ENCODE measurements at places on chromosomes 5 and 9.

GRCh38 chr5:136249678-136250266 lies 56.8 kb upstream of the SMIM32 start:
- DNase-seq = peak; percentile 49

DNA sequence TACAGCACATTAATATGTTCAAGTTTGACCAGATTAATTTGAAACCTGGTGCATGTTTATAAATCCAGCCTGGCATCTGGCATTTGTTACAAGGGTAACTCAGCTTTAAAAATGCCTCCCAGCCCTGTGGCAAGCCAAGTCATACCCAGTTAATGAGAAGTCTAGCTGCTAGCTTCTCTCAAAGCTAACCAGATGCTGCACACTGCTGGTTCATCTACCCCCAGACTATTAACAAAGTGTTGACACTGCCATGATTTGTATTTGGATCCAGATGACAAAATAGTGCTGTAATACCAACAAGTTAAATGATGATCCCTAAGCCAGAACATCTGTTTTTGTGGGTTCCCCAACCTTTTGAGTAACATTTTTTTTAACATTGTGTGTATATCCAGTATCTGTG lies 573.7 kb upstream of the DAB2 start:
- peak; percentile 92 for DNase-seq

- DNase-seq = no peak
Observed at GRCh38 chr5:152701305-152701949, 296.3 kb upstream of the NMUR2 start.

GRCh38 chr5:160119905-160120266 lies 636 bp upstream of the PWWP2A start:
- no peak for DNase-seq

DNA sequence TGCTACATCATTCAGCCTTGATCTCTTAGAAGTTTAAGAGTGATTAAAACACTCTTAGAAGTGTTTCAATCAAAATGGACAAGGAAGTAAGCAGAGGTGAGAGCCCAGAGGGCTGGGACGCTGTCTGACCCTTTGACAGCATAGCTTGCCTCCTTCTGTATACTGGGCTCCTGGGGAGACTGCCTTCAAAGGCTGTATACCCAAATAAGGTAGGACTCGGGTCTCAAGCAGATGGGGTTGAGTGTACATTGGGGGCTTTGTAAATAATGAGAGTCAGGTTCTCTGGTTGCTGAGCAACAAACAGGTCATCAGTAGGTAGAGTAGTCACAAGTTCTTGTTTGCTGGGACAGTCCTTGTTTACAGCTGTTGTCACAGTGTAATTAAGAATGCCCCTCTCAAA lies 97.1 kb downstream of the PJA2 start:
- DNase-seq = no peak

DNA sequence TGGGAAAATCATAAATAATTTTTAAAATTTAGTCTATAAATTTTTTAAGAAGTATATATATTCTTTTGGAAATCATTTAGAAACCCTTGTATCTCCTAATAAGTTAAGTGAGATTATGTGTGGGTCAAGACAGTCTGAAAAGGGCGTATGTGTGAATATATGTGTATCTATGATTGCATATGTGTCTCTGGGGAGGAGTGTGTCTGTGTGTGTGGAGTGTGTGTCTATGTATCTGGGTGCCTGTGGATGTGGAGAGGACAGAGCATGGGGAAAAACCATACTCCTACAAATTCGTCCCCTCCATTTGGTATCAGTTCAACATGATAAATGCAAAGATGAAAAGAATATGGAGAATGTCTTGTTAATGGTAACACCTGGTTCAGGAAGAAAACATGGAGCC lies 342.0 kb upstream of the ACTBL2 start:
- no peak for DNase-seq

- no peak for DNase-seq
Observed at GRCh38 chr9:717722-718121, 123.8 kb upstream of the DMRT1 start.

DNA sequence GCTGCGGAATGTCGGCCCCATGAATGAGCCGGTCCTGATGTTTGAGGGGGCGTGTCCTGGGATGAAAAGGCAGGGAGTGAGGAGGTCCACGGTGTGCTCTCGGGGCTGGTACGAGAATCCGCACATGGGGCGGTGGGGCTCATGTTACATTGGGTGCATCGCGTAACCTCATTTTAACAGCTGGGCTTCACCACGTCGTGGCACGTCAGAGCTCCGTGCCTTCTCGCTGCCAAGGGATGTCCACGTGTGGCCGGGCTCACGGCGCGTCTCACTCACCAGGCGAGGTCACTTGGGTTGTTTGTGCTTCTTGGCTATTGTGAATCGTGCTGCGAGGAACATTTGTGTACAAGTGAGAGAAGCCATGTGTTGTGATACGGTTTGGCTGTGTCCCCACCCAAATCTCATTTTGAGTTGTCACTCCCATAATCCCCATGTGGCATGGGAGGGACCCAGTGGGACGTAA lies 29.1 kb upstream of the IRX4 start:
- DNase-seq = no peak

DNA sequence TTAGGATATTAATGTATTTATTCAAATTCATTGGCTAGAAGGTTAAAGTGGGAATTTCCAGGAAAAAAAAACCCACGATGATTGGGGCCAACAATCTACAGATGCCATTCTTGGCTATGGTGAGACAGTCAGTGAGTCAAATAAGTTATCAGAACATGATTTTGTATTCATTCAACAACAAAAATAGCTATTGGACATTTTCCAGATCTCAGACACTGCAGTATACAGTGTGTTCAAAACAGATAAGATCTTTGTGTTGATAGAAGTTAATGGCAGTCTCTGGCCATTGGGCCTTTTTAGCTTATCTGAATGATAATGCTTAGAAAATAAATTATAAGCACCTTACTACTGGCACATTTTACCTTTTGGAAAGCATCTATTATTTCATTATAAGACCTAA lies 547.7 kb downstream of the MAT2B start:
- DNase-seq = no peak

- DNase-seq = peak; percentile 77
Observed at GRCh38 chr5:131466171-131466766, 168.8 kb downstream of the RAPGEF6 start.

DNA sequence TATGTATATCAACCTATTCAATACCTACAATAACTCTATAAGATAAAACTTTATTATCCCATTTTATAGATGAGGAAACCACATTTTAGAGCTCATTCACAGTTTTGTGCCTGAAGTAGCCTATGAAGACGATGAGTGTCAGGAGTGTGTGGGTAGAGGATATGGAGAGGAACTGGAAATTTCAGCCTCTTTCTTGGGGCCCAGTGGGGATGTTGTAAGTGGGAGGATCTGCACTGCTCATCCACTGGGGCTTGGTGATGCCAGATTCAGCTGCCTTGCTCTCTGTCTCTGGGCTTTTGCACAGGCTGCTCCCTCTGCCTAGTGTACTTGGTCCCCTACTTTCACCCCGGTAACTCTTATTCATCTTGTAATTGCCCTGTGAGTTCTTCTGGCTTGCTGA lies 194.7 kb downstream of the SREK1 start:
- DNase-seq = no peak

GRCh38 chr5:107383414-107383813 lies 287.3 kb downstream of the EFNA5 start:
- no peak for DNase-seq

- no peak for DNase-seq
Observed at GRCh38 chr9:78775696-78776295, 478.9 kb downstream of the PSAT1 start.

DNA sequence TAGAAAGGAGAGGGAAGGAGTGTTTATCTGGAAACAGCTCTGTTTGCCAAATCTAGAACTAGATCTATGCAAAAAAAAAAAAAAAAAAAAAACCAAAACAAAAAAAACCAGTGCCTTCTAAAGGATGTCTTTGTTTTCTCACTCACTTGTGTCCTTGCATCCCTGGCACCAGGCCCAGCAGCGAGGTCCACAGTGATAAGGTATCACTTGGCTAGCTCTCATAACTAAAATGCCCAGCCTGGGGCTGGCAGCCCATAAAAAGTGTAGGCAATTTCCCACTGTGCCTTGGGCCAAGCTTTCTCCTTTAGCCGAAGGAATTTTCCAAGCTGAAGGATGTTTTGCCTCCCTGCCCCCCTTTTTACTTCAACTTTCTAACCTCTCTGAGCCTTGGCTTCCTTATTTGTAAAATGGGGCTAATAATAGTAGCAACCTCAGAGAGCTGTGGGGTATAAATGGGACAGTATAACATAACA lies 20.8 kb downstream of the RGS3 start:
- DNase-seq = no peak

DNA sequence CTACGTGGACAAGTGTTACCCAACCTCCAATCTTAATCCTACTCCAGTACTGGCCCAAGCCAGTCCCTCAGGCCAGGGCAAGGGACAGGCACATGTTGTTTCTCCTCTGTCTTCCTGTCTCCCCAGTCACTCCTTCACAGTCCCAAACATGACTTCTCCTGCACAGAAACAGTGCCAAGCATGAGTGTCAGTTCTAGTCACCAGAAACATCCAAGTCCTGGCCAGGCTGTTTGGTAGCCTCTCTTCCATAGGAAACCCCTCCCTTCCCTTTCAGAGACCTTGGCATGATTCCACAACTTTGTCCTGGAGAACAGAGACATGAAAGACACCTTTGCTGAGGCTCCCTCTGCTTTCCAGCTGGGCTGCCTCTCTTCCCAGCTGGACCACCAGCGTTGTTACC lies 56.2 kb upstream of the SLC2A8 start:
- DNase-seq = no peak

DNA sequence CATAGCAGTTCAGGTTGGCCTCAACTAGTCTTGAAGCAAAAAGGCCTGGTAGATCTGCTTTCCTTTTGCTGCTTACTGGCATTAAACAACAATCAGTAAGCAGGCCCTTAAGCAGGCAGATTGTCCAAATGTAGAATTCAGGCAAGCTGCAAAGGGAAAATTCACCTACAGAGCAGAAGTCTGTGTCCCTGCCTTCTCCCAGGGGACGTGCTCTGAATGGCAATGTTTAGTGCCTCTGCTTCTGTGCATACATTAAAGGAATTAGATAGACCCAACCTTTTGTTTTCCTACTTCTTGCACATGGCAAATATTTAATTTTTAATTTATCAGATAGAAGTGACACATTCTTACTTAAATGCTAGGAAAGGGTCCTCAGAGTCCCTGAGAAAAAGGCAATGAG lies 328.8 kb upstream of the PIK3R1 start:
- DNase-seq = no peak

Measured in LHCN-M2 (cell line).